ENCODE measurements at places on chromosomes 4 and X.
A peak's percentile ranks its signal among the peaks of the same experiment; 100 is the strongest.

- DNase-seq: no peak
Measured at GRCh38 chrX:16665089-16665488, 15.1 kb downstream of the S100G start.

- peak; percentile 22 for DNase-seq
Measured at GRCh38 chr4:115234405-115235093, 121.1 kb upstream of the NDST4 start.

GRCh38 chr4:144646523-144647094 lies 653 bp downstream of the HHIP start:
- DNase-seq: no peak

GRCh38 chr4:116926631-116927295 lies 158.6 kb downstream of the TRAM1L1 start:
- DNase-seq: no peak

- no peak for DNase-seq
Measured at GRCh38 chr4:5800496-5800895, 89.5 kb downstream of the EVC start.

DNA sequence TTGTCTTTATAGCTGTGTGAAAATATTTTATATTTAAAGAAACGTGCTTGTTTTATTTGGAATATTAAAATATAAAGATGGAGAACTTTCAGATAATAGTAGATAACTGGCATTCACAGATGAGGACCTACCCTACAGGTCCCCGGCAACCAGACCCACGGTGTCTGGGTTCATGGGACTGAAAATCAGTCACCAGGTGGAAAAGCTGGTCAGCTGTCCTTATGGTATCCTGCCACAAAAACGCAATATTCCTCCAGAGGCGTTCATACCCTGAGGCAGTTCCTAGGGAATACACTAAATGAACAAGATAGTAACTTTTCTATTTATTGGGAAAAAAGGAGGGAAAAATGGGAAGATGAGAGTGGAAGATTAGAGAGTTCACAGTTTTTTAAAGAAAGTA lies 1.2 kb downstream of the TLR6 start:
- DNase-seq: no peak

DNA sequence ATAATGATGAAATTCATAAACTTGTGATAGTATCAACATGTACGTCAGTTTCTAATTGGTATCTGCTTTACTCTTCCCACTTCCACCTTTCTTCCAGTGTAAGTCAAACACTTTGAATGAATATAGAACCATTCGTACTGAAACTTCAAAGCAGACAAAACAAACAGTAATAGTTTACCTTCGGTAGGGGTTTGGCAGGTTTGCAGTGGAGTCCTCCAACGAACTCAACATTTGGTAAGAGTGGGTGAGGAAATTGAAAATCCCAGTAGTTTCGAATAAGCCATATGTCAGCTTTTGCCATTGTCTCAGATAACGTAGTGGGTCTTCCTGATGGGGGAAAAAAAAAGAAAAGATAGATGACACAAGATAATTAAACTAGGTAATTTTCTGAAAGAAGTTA lies 2.2 kb downstream of the UGT2B4 start:
- no peak for DNase-seq

- no peak for DNase-seq
Measured at GRCh38 chr4:14272206-14272605, 644.7 kb upstream of the BOD1L1 start.

DNA sequence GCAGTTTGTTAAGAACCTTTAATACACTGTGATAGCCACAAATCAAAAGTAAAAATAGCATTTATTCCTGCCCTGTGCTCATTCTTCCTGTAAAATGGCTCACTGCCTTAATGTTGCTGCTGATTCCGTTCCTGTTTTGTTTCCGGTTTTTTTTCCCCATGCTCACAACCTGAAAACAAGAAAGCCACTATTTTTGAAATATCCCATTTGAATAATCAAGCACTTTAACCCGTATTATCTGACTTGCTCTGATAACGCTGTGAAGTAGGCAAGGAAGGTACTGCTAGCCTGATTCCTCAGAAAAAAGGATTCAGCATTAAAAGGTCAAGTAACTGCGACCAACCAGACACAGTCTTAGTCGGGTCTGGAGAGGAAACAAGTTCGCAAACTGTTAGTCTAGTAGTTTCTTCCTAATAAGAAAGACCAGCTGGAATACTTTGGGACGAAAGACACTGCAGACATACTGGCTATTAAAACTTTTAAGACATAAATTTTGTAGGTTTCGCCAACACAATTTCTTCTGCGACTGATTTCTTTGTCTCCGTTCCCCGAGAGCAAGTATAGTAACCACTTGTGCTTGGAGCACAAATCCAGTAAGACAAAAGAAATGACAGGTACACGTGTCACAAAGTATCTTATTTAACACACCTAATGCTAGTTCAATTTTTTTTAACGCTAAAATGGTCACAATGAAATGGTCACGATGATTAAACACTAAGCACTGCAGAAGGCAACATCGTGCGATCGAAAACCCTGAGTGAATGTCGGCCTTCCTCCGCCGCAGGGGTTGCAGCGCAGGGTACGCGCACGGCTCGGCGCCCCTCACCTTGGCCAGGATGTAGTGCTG lies 802 bp downstream of the COX18 start:
- no peak for DNase-seq

DNA sequence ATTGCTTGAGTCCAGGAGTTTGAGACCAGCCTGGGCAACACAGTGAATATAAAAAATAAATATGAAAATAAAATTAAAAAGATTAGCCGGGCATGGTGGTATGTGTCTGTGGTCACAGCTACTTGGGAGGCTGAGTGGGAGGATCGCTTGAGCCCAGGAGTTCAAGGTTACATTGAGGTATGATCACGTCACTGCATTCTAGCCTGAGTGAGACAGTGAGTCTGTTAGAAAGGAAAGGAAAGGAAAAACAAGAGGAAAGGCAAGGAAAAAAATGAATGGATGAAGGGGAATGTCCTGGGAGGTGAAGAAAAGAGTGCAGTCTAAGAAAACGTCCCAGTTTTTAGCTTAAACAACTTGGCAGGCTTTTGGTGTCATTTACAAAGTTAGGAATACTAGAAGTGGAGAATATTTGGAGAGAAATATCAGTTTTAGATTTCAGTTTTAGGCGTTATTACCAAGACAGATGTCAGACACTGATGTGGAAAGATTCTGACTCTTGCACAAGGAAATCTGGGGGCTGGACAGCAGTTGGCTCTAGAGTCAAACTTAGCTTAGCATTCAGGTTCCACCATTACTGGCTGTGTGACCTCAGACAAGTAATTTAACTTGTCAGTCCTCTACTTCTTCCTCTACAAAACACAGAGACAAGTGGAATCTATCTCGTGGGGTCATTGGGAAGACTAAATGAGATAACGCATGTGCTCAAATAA lies 139.0 kb downstream of the TSPAN5 start:
- DNase-seq: no peak

DNA sequence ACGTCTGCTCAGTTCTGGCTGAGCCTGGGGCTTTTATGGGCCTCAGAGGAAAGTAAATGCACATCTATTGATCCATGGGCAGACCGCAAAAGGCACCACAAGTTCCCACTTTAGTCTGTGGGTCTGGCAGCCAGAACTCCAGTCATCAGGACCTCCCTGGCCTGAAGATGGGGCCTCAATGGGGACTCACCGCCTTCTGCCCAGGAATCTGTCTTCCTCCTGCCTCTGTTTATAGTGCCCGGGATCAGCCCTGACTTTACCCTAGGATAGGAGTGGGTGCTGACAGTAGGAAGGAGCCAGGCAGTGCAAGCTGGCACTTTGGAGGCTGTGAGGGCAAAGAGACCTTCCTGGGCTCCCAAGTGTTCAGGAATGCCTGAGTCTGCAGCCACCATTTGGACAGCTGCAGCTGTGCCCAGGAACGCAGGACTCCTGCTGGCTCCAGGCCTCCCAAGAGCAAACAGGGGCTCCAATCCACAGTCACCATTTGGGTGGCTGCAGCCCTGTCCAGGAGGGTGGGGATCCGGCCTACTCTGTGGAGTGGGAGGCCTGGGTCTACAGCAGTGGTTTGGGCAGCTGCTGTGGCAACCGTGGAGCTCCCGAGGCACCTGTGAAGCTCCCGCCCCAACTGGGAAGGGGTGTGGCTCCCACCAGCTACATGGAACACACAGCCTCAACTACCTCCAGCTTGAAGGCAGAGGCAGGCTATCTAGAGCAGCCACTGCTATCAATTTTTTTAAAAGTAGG lies 1440.9 kb upstream of the ADGRL3 start:
- DNase-seq: no peak

GRCh38 chr4:164081801-164082200 lies 587.3 kb downstream of the TMA16 start:
- no peak for DNase-seq

- DNase-seq: no peak
Measured at GRCh38 chr4:73892966-73893365, 23.8 kb downstream of the CXCL1 start.

GRCh38 chr4:176065435-176066291 lies at the start of gene WDR17:
WDR17 (plus strand) TSS chr4:176065841; CDS start chr4:176111581, 45,740 bp downstream.
- no peak for DNase-seq

DNA sequence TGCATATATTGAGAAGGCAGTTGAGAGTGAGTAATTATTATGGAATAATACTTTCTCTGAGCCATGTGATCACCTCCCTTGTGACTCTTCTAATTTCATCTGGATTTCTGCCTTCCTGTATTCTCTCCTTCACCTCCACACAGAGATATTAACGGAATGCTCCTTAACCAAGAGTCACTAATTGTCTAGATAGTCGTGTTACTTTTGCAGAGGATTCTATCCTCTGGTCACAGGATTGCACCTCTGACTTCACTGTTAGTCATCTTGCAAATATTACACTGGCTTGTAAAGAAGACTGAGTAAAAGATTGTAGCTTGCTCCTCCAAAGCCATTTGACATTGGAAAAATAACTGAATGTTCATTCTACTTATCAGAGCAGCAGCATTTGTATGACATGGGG lies 160.9 kb downstream of the SH2D1A start:
- DNase-seq: no peak

- DNase-seq: no peak
Measured at GRCh38 chrX:25207803-25208475, 192.2 kb upstream of the ARX start.

Data from HCT116 (cell line).